ENCODE measurements at places on chromosomes 3 and 15. TPM values are rescaled to one million over a fixed set of nuclear protein-coding genes. Genes with fewer than 3 reads are reported as not detected.

Gene GPR27
- not detected for total RNA-seq

Gene GCNT3
- 2.6 TPM for total RNA-seq

Gene OCA2
- not detected for total RNA-seq

Gene KBTBD8
- 3.0 TPM for total RNA-seq

Gene IL17RE
- total RNA-seq, result 1.3 TPM

Gene TMEM207
- total RNA-seq, result not detected

Gene CRABP1
- total RNA-seq, result not detected

- no peak for DNase-seq
These were observed 407.2 kb upstream of the LMCD1 start for GRCh38 chr3:8094415-8094814.

DNA sequence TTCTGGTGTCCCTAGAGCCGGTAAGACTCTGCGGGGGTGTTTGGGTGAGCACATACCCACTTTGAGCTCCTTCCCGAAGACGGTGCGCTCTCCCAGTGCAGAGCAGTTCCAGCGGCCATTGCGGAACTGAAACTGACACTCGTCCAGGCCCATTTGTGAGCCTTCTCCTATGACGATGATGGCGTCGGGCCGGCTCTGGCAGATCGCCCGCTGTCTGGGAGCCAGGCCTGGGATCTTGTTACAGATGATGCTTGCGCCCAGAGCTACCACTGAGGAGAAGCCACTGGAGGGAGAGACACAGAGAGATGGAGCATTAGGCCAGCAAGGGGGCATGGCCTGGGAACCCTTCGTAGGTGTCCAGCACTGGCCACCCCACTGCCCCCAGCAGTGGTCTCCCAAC is 5.0 kb downstream of the WNT7A start:
- no peak for DNase-seq

DNA sequence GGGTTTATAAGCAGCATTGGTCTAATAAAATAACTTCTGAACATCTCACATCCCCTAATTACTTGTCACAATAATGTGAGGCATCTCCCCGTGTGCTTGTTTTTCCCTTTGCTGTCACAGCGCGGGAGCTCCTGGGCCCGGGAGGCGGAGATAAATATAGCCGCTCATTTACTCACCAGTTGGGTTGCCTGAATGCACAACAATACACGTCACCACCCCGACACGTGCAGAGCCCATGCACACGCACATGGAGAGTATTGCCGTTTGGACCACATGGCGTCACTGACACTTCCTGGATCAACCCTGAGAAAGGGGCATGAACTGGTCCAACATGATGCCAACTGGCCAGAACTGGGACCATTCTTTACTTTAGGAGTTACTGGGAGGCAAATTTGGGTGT is 76.2 kb downstream of the MRPL46 start:
- DNase-seq, result no peak

GRCh38 chr3:153767601-153768560 is 353.3 kb upstream of the ARHGEF26 start:
- DNase-seq, result no peak

DNA sequence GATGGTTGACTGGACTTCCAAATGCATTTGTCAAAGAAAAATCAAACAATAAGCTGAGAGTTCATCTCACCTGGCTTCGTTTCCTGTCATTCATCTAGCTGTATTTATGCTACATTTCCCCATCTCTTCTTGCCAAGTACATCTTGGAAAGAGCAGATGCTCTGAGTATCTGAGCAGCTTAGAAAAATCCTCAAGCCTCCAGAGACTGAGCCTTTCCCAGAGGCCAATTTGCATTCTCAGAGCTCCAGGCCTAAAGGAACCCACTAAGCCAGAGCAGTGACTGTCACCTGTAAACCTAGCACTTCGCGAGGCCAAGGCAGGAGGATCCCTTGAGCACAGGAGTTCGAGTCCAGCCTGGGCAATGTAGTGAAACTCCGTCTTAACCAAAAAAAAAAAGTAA is 100.5 kb downstream of the XXYLT1 start:
- no peak for DNase-seq

- DNase-seq, result no peak
These were observed 51.7 kb upstream of the SMAD3 start for GRCh38 chr15:67013696-67014095.
